Activated T-helper 9 cell treated with anti-CD3 and anti-CD28 coated beads, Interleukin-2, amount 50 U/mL, for 16 hours (primary cell): ENCODE measurements at places on chromosomes 11 and 22.
A peak's percentile ranks its signal among the peaks of the same experiment; 100 is the strongest.

DNA sequence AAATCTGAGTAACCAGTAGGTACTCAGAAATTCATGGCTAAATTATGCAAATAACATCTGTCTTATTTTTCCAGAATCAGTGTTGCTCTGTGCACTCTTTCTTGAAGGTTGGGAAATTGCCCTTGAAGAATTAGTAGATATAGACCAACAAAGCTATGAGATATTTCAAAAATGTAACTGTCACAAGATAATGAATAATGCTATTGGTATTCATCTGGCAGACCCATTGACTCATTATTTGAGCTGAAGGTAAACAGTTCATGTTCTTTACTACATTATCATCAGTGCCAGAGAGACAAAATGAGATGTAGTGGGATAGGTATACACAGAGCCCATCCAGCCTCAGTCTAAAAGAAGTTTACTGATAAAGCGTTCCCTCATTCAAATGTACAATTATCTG, 274.7 kb downstream of the CASP12 start:
- DNase-seq = no peak

- DNase-seq = no peak
Observed at GRCh38 chr11:83181815-83182214, 11.7 kb upstream of the ANKRD42 start.

GRCh38 chr11:10310301-10310841, 5.5 kb downstream of the ADM start:
- no peak for DNase-seq

DNA sequence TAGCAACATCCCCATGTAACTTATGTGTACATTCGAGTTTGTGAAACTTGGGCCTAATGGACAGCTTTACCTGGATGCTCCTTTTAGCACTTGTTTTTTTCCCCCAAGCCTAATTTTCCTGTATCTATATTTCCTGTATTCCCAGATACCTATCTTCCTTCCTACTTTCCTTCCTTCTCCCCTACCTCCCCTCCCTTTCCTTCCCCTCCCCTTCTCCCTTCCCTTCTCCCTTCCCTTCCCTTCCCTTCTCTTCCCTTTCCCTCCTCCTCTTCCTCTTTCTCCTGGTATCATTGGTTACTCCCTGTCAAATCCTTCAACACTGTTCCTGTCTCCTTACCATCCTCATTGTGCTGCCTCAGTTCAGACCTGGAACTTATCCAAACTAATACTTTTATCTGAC, 111.8 kb downstream of the HIPK3 start:
- no peak for DNase-seq

DNA sequence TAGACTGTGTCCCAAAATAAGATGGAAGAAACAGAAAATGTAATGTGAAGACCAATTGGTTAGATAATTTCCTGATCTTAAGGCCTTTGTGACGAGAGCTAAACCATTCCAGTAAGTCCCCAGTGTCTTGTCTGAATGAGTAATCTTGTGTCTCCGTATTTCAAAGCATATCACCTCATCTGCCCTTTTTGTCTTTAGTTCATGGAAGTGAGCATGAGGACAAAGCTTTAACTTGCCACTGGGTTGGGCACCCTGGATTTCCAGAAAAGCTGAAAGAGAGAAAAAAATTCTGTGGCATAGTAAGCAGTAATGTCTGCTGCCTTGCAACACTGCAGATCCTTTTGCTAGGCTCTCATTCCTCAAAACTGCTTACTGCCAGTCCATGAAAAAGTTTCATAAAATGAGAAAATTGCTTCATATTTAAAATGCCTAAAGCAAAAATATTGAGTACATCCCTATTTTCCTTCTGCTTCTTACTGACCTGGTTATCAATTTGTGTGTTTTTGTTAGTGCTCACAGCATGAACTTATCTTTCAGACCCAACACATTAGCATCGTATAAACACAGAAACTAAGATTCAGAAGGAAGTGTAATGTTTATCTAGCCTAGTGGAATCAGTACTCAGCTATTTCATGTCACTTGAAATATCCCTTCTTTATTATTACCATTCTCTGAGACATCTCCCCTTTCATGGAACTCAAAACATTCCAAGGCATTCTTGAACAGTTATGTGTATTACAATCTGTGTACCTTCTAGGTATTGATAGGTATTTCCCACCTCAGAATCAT, 5.3 kb downstream of the CASP12 start:
- DNase-seq = no peak

- no peak for DNase-seq
Observed at GRCh38 chr11:103476874-103477273, 367.6 kb downstream of the DYNC2H1 start.

- DNase-seq = no peak
Observed at GRCh38 chr11:90171359-90171758, 36.9 kb downstream of the NAALAD2 start.

DNA sequence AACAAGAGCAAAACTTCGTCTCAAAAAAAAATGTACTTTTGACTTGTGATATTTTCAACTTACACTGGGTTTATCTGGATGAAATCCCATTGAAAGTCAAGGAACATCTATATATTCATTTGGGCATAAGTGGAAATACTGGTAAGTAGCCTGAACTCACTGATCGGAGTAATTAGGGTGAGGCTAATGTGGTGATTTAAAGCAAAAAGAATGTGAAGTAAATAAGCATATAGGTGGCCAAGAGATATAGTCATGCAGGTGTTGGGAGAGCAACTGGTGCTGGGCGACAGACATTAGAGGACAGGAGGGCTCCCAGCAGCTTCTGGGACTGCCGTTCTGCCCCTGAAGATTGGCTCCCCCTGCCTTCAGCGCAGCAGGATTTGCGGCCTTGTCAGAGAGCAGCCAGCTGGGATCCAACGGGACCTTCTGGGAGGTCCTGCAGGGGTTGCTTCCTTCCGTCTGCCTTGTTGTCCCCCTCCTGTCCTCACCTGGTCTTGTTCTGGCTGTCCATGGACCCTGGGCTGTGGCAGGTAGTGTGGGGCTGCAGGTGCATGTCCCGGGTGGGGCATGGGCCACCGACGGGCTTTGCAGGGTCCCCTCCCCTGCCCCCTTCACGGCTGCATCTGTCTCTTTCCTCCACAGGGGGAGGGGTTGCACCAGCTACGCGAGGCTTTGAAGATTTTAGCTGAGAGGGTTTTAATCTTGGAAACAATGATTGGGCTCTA, 14.1 kb downstream of the RHBDD3 start:
- no peak for DNase-seq

DNA sequence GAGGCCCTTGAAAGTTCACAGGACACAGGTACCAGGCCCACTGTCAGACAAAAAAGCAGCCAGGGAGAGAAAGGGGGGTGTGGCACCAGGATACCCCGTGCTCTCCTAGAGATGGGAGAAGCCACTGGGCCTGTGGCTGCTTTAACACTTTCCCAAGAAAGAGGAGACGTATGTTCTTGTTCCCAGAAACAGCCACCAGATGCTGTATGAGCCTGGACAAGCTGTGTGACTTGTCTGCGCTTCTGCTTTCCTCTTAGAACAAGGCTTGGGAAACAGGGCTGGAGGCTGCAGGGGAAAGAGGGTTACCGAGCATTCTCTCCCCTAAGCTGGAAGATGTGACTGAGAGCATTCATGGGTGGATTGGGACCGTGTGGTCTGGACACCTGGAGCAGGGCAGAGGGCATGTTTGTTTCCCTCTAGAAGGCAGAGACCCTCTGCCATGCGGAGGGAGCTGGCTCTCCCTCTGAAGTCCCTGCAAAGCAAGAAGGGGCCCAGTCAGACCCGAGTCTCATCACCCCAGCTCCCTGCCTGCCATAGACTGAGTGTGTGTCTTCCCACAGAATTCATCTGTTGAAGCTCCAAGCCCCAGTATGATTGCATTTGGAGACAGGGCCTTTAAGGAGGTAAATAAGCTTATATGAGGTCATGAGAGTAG, 74.1 kb downstream of the TRIM29 start:
- no peak for DNase-seq

DNA sequence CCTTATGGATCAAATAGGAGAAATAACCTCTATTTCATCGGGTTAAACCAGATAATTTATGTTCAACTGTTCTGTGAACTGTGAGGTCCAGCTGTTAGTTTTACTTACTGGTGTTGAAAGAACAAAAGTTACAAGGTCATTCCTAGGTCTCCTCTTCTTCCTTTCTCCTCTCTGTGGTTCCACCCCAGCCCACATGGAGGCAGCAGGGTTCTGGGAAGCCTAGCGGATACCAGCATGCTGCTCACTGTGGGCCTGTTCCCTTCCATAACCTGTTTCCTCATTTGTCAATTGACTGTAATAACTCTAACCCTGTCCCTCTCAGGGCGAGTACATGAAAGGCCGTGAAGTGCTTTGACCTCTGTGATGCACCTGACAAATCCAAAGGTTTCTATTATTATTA, 27.8 kb downstream of the RELT start:
- no peak for DNase-seq

GRCh38 chr11:107651672-107652071, 60.2 kb downstream of the SLN start:
- DNase-seq = no peak

- DNase-seq = no peak
Observed at GRCh38 chr11:130832566-130833425, 83.5 kb downstream of the SNX19 start.

- DNase-seq = no peak
Observed at GRCh38 chr22:18103527-18104269, 6.9 kb upstream of the TUBA8 start.

- no peak for DNase-seq
Observed at GRCh38 chr11:16363706-16364105, 7.4 kb upstream of the SOX6 start.

GRCh38 chr11:123158033-123159003, 36.7 kb downstream of the CLMP start:
- no peak for DNase-seq

GRCh38 chr22:49793296-49793695, 34.4 kb downstream of the BRD1 start:
- DNase-seq = no peak

DNA sequence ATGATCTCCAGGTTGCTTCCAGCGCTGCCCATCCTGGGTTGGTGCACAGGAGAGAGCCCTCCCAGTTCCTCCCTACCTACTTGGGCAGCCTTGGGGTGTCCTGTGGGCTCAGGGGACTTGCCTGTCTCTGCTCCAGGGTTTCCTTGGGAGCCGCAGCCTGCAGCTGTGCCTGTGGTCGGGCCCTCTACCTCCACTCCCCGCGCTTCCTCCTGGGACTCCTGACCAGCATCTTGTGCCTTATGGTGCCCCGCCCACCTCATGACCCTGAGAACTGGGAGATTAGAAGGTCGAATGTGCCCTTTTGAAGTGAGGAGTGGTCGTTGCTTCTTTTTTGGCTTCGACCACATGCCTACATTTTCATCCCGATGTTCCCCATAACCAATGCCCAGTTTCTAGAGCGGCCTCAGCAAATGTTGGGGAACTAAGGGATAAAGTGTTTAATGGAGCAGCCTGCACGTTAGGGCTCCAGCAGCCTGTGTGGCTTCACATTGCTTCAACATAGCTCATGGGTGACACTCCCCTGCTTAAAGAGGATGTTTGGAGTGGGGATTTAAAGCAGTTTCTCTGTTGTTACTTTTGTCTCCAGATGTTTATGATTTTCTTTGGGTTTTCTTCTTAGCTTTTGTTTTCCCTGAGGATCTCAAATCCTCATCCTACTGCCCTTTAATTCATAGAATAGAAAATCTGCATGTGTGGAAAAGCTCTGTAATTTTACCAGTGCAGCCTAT, 248.8 kb downstream of the TBC1D22A start:
- no peak for DNase-seq

GRCh38 chr11:88552379-88553062, 215.0 kb upstream of the CTSC start:
- peak; percentile 20 for DNase-seq

GRCh38 chr22:35454416-35455054, 54.6 kb downstream of the MCM5 start:
- DNase-seq = no peak

DNA sequence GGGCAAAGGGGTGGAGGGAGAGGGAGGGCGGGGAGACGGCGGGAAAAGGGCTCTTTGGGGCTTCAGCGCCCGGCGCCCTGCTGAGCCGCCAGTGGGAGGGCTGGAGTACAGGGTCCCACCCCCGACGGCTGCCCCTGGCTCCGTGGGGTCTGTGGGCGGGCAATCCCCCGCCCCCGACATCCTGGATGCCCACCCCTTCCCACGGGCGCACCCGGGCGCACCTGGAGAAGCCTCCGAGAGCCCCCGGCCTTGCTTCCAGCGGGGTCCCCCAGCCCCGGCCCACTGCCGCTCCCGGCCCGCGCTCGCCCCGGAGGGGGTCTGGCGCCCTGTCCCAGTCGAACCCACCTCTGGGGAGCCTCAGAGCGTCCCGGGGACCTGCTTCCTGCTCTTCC, 394 bp downstream of the CHRM4 start:
- no peak for DNase-seq

GRCh38 chr11:37109286-37109585, 511.2 kb upstream of the RAG2 start:
- no peak for DNase-seq

DNA sequence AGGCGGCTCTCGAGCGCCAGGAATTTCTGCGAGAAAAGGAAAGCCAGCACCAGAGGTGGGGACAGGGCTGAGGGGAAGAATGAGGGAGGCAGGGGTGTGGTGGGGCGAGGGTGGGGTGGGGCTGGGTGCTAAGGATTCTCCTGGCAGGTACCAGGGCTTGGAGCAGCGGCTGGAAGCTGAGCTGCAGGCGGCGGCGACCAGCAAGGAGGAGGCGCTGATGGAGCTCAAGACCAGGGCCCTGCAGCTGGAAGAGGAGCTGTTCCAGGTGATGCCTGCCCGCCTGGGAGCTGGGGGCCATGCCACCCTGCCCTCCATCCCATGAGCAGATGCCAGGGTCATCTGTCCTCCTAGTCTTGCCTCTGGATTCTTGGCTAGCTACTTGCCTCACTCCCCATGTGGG, 9.4 kb downstream of the CCDC88B start:
- no peak for DNase-seq

- DNase-seq = no peak
Observed at GRCh38 chr22:46829941-46830715, 67.7 kb downstream of the TBC1D22A start.

- no peak for DNase-seq
Observed at GRCh38 chr11:18012122-18012905, 533 bp downstream of the SERGEF start.

- peak; percentile 98 for DNase-seq
Observed at GRCh38 chr11:8682303-8683114, at the start of the genes RPL27A and TRIM66. TSS of gene RPL27A (plus strand) at chr11:8682792. CDS start at chr11:8682814, 22 bp downstream. TSS of gene TRIM66 (minus strand) at chr11:8682665. CDS start at chr11:8672274, 10,391 bp downstream.

DNA sequence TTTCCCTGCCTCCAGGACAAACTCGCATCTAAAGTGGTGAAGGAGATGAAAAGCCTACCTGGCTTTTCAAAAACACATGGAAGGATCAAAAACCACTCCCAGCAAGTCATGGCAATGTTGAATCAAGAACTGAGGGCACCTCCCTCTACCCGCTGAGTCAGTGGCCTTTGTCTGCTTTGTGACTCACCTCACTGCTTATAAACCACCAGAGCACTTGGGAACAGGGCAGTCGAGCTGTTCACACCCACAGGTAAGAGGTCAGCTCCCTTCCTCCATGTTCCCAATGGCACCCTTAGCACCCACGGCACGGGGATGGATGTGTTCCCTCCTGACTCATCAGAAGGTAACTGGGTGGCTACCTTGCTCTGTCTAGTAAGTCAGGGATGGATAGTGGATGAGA, 21.7 kb downstream of the TENM4 start:
- DNase-seq = no peak

GRCh38 chr22:33242078-33242477, 183.9 kb upstream of the SYN3 start:
- no peak for DNase-seq

- no peak for DNase-seq
Observed at GRCh38 chr22:31947296-31947695, 3.0 kb downstream of the YWHAH start.
